AG10803 (cell line): ENCODE measurements at places on chromosomes 6 and 20.

DNA sequence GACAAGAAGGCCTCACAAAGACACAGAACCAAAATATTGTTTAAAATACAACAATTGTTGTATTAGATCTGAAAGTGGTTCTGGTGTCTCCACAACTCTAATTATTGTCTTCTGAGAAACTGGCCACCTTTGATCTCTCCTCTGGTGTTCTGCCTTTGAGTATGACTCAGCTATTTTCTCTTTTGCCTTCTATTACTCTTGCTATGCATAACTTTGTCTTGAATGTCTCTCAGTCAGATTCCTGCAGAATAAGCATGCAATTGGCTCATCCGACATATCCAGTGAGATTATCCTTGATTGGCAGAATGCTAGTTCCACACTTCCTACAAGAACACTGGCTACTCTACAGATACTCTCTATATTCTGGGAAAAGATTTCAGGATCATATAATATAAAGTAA is 14.3 kb upstream of the EPM2A start:
- DNase-seq, result peak; percentile 79

DNA sequence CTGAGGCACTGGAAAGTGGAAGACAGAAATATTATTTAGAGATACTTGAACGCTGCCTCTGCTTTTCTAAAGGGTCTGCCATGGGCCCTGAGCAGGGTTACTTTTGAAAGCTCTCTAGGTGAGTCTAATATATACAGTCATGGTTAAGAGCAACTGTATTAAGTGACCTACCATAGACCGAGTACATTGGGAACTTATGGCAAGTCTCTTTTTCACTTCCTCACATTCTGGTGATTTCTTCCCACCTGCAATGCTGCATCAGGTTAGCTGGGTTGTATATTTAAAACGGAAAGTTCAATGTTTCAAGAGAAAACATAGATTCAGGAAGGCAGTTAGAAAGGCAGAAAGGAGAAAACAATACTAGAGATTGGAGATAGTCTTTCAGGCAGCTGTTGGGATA is 154.7 kb downstream of the PHF3 start:
- no peak for DNase-seq

GRCh38 chr6:24403501-24403824 is 727 bp downstream of the MRS2 start:
- no peak for DNase-seq

- peak; percentile 99 for DNase-seq
Observed at GRCh38 chr6:136593748-136594490, 43.7 kb upstream of the MAP7 start.

DNA sequence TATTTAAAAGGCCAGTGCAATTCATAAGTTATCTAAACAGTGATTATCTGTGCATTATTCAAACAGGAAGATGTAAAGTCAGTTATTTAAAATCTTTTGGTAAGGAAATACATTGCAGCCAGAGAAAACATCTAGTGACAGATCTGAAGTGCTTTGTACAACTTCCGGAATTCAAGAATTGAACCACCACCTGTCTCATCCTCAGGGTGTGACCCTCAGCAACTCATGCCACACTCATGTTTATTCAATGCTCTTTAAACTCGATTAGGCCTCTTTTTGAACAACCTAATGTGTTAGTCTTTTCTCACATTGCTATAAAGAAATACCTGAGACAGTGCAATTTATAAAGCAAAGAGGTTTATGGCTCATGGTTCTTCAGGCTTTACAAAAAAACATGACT is 62.6 kb upstream of the GGTLC1 start:
- no peak for DNase-seq

DNA sequence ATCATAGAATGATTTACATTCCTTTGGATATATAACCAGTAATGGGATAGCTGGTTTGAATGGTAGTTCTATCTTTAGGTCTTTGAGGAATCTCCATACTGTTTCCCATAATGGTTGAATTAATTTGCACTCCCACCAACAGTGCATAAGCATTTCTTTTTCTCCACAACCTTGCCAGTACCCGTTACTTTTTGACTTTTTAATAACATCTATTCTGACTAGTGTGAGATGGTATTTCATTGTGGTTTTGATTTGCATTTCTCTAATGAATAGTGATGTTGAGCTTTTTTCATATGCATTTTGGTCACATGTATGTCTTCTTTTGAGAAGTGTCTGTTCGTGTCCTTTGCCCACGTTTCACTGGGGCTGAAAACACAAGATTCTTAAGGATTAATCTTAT is 107.3 kb downstream of the TINAG start:
- DNase-seq, result no peak

DNA sequence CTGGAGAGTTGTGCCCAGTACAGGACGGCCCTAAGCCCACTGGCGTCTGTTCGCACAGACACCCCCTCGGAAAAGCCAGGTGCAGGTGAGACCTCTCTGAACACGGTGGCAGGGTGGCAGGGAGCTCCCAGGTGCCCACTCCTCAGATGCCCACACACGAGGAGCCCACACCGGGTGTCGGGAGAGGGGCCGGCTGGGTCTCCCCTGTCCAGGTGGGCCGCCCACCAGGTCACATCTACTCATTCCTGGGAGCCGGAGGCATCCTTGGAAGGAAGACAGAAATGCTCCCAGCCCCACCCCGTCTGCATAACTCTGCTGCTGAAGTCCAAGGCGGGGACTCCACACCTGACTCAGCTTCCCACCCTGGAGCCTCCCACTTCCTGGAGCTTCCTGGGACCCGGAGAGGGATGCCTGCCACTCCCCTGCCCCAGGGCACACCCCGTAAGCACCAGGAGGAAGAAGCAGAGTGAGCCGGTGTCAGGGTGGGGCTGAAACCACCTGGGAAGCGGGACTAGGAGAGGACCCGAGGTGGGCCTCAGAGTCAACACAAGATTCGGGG is 2.5 kb downstream of the SRMS start:
- no peak for DNase-seq

- no peak for DNase-seq
Observed at GRCh38 chr20:58702859-58703648, 10.5 kb downstream of the NPEPL1 start.

- peak; percentile 39 for DNase-seq
Observed at GRCh38 chr20:31811796-31812728, 7.1 kb upstream of the MYLK2 start.

DNA sequence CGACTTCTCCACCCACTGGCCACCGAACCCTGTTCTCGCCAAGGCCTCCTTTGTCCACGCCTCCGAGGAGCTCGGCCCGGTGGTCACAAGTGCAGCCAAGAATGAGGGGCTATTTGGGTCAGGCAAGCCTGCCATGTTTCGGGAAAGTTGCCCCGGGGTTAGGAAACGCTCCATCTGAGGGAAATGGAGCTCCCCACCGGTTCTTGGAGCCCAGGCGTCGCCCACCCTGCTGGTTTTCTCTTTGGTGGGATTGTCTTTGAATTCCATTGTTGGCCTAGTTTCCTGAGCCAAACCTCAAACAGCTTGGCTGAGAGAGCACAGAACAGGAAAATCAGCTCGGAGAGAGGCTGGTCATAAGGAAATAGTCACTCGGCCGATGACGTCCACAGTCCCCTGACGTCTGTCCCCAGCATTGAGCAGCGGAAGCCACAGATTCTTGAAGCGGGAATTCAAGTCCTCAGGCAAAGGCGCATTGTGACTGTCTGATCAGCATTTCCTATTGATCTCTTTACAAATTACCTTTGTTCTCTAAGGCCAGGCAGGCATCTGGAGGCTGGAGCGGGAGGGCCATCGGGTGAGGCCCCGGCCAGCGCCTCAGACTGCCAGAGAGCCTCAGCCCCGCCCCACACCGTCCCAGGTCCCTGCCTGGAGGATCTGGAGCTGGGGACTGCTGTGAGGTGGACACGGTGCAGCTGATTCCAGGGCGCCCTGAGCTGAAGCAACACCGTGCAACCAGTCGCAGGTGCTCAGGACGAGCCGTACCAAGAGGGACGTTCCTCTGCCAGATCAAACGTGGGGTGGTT is 138.6 kb downstream of the DLL1 start:
- no peak for DNase-seq

- no peak for DNase-seq
Observed at GRCh38 chr6:70599187-70599586, 32.5 kb downstream of the SDHAF4 start.

DNA sequence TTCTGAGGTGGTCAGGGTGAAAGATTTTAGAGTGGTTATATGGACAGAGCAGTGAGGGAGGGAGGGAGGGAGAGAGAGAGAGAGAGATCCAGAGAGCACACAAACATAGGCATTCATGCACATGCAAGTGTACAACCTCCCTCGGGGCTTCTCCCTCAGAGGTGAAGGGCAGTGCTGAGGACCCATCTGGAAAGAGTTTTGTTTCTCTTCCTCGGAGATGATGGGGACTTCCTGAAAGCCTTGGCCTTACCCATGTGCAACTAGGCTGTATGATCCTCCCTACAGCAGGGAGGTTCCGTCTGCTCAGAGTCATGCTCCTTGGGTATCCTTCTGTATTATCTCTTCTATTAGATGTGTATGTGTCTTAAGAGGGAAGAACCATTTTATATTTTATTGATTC is 21.4 kb upstream of the TSPYL1 start:
- DNase-seq, result no peak

DNA sequence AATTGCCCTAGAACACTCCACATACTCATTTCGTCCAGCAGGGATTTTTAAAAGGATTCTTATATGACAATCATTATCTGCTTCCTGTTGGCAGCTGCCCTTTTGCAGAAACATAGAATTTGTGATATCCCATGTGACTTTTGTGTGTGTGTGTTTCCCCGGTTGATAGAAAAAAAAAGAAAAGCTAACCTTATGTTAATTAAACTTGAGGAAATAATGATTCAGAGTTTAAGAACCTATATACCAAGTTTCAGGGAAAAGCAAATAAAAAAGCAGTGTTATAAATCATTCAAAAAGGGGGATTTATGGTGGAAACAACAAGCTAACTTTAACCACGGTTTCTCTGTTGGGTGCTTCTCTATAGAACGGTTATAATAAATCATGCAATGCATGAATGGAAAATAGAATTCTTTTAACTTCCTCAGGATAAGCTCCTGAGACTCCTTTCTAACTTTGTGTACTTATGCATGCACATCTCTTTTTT is 826.9 kb upstream of the EYS start:
- DNase-seq, result no peak

DNA sequence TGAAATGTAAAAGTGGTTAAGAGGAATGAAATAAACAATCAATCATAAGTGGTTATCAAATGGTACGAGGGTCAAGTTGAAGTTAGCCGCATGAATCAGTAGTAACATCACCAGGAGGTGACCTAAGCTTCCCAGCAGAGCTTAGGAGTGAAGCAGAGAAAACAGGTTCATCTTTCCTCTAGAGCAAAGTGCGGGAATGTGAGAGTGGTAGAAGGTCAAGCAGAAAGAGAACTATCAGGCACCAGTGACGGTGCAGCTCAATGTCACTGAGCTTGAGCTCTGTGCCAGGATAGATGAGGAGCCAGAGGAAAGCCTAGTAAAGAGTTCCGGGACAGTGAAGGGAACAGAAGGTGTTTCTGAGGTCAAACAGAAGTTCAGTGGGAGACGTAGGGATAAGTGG is 20.8 kb upstream of the TNFAIP3 start:
- DNase-seq, result no peak

DNA sequence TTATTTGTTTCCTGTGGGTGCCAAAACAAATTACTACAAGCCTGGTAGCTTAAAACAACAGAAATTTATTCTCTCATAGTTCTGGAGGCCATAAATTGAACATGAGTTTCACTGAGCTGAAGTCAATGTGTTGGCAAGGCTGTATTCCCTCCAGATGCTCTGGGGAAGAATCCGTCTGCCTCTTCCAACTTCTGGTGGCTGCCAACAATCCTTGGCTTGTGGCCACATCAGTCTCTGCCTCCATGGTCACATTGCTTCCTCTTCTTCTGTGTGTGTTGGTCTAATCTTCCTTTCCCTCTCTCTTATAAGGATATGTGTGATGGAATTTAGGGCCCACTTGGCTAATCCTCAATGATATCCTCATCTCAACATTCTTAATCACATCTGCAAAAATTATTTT is 92.8 kb upstream of the EPB41L1 start:
- DNase-seq, result peak; percentile 76

GRCh38 chr6:148222376-148222775 is 120.3 kb upstream of the SASH1 start:
- no peak for DNase-seq

DNA sequence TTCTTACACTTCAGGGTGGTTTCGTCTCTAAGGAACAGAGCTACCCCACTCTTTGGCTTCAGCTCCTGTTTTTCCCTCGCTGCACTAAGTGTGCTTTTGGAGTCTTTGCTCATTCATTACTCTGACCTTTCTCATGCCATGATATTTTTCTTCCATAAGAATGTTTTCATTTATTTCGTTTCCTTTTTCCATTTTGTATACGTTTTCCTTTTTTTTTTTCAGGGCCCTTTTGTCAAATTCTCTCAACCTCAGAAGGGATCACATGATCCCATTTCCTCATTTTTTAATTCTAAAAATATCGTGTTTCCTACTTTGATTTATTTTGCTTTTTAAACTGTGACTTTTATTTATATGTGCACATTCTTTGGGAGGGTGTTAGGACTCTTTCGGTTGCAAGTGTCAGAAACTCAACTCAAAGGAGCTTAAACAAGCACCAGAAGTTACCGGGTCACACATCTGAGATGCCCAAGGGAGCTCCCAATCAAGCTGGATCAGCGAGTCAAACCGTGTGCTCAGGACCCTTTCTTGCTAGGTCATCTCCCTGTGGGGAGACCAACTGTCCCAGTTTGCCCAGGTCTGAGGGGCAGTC is 40.6 kb downstream of the GCNT2 start:
- DNase-seq, result no peak

DNA sequence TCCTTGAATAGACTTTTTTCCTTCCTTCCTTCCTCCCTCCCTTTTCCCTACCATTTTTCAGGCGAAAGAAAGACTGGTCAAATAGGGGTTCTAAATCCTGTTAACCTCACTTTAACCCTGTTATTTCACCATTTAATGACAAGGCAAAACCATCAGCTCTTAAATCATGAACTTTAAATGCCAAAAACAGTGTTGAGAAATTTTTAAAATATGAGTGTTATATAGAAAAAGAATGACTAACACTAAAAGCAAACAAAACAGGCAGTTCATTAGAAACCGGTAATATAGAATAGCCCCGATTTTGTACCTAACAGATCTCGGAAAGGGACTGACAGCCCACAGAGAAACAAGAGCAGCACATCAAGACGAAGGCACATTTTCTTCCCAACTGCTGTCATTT is 57.4 kb upstream of the CEP85L start:
- peak; percentile 78 for DNase-seq

DNA sequence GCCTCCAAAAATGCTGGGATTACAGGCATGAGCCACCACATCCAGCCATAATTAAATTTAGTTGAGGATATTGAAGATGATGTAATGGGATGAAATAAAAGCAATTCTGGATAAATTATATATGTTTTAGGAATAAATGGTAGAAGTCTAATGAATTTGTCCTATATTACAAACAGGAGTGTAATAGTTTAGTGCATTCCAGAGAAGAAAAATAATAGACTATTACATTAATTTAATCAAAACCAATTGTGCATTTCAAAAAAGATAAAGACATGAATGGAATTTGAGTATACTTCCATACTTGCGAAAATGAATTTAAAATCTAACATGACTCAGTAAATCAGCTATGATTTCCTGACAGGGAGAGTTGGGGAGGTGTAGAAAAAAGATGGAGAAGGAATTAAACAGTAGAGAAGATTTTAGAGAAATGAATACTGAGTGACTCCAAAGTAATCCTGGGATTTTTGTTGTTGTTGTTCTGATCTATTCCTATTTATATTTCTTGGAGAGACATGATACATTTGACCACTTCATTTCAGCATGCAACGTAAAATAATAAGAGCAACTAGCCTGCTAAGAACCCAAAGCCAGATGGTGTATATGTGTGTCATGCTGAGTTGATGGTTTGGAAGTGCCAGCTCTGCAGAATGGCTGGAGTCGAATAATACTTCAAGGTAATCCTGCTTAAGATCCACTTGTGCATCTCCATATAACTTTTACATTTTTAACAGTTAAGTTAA is 67.4 kb downstream of the AIG1 start:
- DNase-seq, result peak; percentile 36

GRCh38 chr6:138431256-138432062 is 27.4 kb downstream of the HEBP2 start:
- DNase-seq, result no peak
